GM23248 (cell line): ENCODE measurements at places on chromosomes 1 and 21. TPM values are rescaled to one million over a fixed set of nuclear protein-coding genes. Genes with fewer than 3 reads are reported as not detected.
A peak's percentile ranks its signal among the peaks of the same experiment; 100 is the strongest.

- no peak for DNase-seq
These were observed 4.9 kb downstream of the PRCC start for GRCh38 chr1:156772222-156772621.

GRCh38 chr1:167404161-167404888, 114.0 kb downstream of the CD247 start:
- DNase-seq = no peak

- peak; percentile 83 for DNase-seq
These were observed 27.9 kb downstream of the RGS5 start for GRCh38 chr1:163174524-163175437.

DNA sequence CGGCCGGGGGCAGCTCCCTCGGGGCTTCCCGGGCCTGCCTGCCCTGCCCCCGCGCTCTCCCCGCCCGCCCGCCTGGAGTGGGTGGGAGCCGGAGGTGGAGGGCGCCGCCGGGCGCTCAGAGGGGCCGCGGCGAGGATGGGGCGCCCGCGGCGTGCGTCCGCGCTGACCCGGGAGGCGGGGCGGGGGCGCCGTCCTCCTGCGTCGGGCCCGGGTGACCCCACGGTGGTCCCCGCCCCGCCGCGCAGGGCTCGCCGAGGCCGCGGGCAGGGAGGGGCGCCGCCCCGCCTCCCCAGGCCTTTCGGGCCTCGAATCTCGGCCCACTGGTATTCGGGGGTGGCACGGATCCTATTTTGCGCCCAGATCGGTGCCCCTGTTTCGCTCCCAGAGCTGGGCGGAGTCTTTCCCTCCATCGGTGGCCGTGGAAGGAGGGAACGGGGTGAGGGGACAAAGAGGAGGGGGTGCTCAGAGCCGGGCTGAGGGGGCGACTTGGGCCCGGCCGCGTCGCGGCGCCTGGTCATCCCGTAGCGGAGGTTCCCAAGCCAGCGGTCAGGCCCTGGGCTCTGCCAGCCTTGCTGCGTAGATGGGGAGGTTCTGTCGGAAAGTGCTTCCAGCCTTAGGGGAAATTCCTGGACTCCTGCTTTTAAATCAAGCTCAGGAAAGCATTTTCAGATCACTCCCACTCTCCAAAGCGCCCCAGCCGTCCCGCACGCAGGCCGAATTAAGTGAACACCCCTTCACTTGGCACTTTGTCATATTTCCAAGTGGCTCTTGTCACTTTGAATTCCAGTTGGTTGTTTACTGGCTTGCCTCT, 545 bp downstream of the PATJ start:
- peak; percentile 74 for DNase-seq

DNA sequence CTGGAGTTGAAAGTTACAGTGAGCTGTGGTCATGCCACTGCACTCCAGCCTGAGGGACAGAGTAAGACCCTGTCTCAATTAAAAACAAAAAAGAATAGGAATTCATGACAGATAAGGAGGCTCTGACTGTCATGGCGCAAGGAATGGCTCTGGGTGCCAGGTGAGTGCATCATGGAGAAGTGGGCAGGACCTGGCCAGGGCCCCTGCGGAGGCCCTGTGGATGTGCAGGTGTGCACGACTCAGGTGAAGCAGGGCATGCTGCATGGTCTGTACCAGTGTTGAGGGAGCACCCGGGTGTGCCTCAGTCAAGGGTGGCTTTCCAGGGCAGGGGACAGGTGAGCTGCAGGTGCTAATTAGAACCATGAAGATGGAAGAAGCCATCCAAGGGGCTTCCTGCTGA, 14.0 kb downstream of the SLC1A7 start:
- no peak for DNase-seq

- DNase-seq = peak; percentile 62
These were observed 248.3 kb upstream of the CAMK1G start for GRCh38 chr1:209335178-209335577.

DNA sequence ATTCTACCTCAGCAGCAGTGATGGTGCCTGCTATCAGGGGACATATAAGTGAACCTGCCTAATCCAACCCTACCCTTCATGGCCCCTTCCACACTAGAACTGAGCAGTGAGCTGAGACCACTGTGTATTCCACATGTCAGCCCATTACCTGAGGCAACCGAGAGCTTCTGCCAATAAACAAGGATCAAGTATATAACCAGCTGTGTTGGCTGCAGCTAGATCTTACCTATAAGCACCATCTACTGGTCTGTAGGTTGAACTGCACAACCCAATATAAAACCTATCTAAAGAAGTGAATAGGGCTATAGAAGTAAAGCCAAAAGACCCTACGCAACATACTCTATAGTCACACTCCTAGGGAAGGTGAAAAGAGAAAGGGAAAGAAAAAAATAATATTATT, 376.9 kb downstream of the HHIPL2 start:
- peak; percentile 75 for DNase-seq

DNA sequence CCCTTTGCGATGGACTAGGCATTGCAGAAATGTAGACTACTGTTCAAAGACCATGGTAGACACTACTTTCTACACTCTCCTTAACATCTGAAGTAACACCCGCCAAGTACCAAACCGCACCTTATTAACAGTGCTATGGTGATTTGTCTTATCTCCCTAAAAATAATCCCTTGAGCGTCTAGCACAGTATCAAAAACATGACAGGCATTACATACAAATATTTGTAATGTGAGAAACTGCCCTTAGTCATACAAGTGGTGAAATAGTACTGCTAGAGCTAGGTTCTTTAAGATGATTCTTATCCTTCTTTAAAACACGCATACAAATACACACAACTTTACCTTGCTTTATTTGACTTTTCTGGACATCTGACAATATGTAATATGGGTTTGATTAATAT, 27.2 kb downstream of the PUM1 start:
- peak; percentile 78 for DNase-seq

Gene RNU1-3
- total RNA-seq = under 0.01 TPM in 1 of 2 replicates, not detected in the other

GRCh38 chr1:243230914-243231313, 24.2 kb downstream of the CEP170 start:
- DNase-seq = peak; percentile 77

Gene CTSK
- 90.9 and 101 TPM in 2 replicates for total RNA-seq

GRCh38 chr1:151143057-151143435, 3.4 kb downstream of the SEMA6C start:
- DNase-seq = no peak

GRCh38 chr1:244254467-244254866, 197.2 kb downstream of the ADSS2 start:
- no peak for DNase-seq

- DNase-seq = no peak
These were observed 209.8 kb upstream of the GRIK3 start for GRCh38 chr1:37244083-37244480.

DNA sequence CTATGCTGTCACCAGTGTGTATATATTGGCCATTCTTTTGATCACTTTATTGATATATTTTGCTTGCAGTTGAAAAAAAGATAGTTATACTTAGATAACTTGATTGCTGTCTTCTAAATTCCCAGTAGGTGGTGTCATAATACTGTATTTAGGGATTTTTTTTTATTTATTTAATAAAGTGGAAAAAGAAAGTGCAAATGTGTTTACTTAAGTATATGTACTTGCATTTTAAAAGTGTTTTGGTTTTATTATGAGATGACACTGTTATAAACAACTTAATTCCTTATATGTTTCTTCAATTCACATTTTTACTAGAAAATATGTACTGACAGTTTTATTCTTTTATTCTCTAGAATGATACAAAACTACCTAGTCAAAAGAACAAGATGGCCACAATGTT, 164.8 kb downstream of the USP25 start:
- peak; percentile 51 for DNase-seq

GRCh38 chr1:112862753-112863426, 93.1 kb downstream of the SLC16A1 start:
- DNase-seq = no peak

DNA sequence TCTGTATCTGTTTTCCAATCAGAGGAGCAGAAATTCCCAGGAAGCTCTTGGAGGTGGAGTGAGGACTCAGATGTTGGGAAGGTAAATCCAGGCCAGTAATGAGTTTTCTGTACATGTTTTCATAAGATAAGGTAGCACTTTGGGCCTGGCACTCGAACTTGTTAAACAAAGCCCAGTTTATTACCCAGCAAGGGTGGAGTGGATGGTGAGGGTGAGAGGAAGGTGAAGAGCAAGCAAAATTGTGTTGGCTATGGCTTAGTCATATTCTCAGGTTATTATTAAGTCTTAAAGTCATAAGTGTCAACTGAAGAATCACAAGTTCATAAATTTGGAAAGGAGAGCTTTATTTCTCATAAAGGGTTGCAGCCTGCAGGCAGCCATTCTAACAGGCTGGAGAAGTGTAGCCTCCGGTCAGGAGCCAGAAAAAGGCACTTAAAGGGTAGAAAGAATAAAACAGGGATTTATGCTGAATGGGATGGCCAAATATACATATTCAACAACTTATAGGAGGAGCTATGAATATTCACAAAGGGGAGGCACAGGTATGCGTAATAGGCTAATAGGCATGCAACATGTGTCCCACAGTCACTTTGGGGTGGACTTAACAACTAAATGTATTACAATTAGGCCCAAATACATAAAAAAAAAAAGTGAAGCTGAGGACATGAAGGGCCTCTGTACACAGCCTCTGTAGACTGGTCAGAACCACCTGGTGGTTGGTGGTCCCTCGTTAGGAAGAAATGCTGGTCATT, 523.9 kb downstream of the LMO4 start:
- no peak for DNase-seq

DNA sequence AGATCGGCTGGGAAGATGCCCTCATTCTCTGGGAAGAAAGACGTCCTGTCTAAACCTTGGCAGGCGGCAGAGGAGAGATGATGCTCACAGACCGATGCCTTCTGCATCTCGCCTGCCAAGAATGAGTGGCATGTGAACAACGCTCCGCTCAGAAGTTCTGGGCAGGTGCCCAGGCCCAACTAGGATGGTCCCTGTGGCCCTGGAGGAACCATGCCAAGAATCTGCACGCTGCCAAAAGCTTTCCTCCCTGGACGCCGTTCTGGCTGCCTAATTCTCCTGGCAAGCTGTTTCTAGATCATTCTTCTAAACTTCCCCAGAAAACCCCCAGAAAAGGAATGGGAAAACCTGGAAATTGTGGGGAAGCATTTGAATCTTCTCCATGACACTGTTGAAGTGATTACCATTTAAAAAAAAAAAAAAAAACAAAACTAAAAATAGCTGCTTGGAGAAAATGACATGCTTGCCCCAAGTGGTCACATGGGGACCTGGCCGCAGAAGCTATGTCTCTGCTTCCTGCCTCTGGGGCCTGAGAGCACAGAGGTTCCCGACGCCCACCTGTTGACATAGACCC, 440.9 kb downstream of the PRDM2 start:
- peak; percentile 12 for DNase-seq

- peak; percentile 70 for DNase-seq
These were observed 18.9 kb upstream of the IPP start for GRCh38 chr1:45769261-45769932.

Gene NCF2
- total RNA-seq = not detected in 2 replicates
